ENCODE measurements at places on chromosomes 4 and X.

DNA sequence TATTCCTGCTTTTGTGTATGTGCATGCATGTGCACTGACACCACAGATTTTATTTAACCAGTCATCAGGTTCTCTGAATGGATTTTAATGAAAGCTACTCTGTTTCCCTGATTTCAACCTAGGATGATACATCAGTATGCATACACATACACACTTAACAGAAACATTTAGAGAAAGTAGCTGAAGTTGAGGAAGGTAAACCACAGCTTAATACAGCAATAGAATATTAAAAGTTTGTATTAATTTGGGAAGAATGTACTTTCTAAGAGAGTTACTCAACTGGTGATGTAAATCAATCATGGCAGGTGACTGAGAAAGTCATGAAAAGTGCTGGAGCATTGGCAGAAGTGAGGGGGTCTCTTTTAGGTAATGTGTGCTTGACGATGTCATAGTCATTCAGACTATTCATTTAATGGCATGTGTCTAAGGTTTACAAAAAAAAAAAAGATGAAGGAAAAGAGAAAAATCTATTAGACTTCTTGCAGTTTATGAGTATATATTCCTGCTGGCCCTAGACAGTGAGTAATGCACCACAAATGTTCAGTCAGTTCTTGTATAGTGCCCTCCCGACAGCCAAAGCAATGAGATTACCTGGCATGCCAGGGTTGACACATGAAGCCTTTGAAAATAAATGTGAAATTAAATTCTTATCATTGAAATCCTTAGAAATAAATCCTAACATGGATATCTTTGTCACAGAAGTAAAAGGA lies 187.6 kb downstream of the RAPGEF2 start:
- no peak for DNase-seq

DNA sequence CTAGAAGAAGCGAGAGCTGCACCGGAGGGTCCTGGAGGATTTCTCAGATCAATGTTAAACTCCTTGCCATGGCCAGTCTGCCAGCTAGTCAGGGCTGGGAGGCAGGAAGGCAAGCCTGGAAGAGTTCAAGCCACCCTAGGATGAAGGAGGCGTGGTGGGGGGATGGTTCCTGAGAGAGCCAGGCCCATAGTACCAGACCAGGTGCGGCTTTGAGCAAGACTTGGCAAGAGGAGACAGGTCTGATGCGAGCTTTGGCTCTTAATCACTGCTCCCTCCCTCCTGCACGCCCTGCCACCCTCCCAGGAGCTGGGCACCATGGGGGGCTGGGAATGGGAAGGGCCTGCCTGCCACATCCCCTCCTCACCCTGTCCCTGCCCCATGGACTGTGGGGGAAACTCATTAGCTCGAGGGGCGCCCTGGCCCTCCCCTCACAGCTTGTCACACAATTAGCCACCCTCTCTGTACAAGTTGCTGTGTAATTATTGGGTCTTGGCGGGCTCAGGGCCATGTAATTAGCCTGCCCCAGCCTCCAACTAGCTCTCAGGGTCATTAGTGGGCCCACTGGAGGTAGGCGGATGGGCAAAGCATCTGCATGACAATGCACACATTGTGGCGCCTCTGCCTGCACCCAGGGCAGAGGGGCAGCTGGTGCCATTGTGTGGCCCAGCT lies 50.3 kb downstream of the EFNB1 start:
- no peak for DNase-seq

DNA sequence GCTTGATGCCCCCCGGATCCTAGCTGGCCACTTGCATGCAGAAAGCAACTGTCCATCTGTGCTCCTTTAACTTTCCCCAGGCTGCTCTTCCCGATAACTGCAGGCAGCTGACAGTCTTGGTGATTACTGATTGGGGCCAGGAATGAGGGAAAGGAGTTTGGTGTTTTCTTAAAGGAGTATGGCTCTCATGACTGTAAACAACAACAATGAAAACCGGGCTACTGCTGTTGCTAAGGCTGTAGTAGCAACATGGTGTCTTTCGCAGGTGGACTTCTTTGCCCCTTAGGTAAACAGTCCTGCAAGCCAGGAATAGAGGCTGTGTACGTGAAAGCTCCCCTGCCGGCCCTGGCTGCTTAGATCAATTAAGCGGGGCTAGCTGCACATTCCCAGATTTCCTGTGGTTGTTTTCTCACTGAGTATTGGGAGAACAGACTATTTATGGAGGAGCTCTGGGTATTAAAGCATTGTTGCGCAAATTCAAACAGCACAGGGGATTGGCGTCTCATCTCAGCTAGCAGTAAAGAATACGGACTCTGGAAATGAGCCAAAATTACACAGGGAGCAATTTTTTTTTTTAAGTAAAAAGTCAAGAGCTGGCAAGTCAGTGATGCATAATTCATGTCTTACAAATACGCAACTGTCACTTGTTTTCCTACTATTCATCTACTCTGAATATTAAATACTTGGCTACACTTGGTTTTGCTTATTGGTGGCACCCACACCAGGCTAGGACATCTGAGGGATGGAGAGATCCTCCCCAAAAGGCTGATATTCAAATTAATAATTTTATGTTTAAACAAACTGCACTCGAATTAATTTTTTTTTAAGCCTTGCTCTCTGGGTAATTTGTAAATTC lies 61.6 kb upstream of the NAP1L5 start:
- peak; percentile 33 for DNase-seq

DNA sequence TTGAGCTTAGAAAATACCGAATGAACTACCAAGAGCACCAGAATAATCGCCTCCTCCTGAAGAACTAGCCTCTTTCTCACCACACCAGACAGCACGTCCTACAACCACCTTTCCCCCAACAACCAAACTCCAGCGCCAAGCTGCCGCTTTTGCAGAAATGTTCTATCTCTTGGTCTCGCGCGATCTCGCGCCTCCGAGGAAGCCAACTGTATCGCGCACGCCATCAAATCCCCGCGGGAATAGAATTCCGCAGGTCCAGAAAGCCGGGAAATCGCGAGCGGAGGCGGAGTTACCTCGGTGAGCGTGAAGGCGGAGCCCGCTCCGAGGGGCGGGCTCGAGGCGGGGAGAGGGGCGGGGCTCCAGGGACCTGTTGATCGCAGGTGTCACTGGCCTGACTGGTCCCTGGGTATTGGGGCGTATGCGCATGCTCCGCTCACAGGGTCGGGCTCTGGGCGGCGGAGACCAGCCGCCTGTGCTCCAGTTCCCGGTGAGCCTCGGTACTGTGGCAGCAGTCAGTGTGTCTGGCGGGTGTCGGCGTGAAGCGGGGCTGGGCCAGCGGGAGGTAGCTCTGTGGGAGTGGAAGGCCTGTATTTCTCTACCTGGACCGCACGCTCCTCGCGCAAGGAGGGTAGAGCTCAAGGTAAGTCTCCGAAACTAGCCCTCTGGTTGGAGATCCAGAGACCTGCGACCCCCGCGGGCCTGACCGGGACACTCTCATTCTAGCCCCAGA lies at the start of gene USP53:
TSS of gene USP53 (plus strand) at position 480 of the 730 bp plus-strand sequence. CDS start 27,047 bp downstream, outside the sequence.
- DNase-seq: peak; percentile 100

DNA sequence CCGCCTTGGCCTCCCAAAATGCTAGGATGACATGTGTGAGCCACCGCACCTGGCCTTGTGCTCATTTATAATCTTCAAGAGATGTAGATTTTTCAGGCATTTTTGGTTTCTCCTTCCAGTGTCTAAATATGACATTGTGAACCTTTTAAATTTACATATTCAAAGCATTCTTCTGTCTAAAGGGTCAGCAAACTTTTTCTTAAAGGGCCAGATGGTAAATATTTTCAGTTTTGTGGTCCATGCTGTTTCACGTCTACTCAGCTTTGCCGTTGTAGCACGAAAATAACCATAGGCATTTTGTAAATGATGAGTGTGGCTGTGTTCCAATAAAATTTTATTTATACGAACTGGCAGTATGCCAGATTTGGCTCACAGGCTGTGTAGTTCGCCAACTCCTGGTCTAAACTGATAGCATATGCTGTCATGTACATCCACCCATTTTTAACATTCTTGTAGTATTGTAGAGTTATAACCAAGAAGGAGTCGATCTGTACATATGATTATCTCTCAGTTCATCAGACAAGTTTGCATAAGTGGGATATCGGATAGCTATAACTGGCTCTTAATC lies 12.7 kb upstream of the GCNA start:
- no peak for DNase-seq

DNA sequence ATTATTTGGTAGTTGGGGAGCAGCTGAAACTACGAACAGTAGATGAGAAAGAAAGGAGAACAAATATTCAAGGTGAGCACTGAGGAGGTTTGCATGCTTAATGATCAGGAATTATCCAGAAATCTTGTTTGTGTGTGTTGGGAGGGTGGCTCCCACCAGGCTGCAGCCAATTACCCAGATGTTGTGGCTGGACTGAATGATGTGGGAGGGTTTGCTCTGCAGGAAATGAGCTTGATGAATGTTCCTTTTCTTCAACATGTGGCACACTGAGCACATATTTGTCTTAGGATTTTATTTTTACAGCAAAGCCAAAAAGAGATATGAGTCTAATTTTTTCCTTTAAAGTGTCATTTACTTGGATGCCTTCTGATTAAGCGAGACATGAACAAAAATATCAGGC lies 48.3 kb upstream of the AMOT start:
- DNase-seq: no peak

DNA sequence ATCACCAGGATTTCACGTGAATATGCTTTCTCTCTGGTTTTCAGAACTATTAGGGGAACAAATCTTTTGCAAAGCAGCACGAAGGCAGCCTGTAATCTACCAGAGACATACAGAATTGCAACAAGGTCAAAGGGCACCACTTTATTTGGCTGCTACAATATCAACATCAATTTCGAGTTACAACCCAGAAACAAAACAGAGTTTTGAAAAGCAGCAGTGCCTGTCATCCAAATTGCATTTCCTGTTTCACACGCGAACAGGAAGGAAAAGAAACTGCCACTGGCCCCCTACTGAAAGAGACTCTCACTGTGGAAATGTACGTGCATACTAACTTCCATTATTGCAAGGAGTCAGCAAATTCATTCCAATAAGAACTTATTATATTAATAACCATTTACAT lies 17.1 kb upstream of the C1QTNF7 start:
- DNase-seq: no peak

Measured in trophoblast cell (in vitro differentiated cells and primary cell).